Stimulated activated naive B cell treated with anti-CD40 and anti-IgM and Interleukin-4, amounts not matched to agents 10 μg/mL and 1 μg/mL and 100 μg/mL, for 72 hours (primary cell): ENCODE measurements at places on chromosomes 16 and 17.

GRCh38 chr17:19374136-19374535 lies 4.2 kb upstream of the MAPK7 start:
- no peak for DNase-seq

- DNase-seq: no peak
Measured at GRCh38 chr17:80429356-80430275, 14.6 kb downstream of the ENDOV start.

- DNase-seq: no peak
Measured at GRCh38 chr16:70394853-70395252, 44.0 kb downstream of the ST3GAL2 start.

DNA sequence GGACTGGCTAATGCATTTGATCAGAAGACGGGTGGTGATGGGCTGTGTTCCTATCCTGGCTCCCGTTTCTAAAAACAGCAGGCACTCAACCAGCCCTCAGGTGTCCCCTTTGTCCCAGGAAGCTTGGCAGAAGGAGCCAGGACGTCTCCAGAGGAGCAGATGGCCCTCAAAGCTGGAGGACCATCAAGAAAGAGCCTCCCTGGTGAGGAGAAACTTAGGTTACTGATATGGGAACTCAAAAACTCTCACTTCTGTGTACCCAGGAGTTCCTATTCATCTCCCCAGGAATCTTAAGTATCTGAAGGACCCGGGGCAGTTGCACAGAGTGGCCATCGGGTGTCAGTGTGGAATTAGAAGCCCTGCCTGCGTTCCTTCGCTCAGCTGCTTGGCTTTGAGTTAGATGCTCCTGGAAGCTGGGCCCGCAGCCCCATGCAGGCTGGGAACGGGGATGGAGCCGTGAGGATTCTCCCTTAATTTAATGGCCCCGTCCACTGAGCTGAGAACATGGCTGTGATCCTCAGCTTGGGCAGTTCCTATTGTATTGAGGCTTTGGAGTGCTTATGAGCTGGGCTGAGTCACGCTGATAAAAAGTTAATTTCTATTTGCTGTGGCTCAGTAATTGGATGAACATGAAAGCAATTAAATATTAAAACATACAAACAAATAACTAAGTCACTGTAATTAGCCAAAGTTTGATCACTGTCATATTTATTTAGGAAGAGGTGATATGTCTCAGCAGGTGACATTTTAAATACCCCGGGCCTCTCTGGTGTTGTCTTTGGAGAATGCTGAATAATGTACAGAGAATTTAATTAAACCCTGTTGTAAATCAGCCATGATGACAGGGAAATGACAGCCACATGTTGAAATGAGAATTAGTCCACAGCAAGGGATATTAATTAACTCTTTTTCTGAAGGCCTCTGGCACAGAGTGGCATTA lies 402.1 kb downstream of the SEC14L1 start:
- peak; percentile 41 for DNase-seq

- DNase-seq: no peak
Measured at GRCh38 chr17:74746376-74746775, 2.1 kb upstream of the NHERF1 start.

DNA sequence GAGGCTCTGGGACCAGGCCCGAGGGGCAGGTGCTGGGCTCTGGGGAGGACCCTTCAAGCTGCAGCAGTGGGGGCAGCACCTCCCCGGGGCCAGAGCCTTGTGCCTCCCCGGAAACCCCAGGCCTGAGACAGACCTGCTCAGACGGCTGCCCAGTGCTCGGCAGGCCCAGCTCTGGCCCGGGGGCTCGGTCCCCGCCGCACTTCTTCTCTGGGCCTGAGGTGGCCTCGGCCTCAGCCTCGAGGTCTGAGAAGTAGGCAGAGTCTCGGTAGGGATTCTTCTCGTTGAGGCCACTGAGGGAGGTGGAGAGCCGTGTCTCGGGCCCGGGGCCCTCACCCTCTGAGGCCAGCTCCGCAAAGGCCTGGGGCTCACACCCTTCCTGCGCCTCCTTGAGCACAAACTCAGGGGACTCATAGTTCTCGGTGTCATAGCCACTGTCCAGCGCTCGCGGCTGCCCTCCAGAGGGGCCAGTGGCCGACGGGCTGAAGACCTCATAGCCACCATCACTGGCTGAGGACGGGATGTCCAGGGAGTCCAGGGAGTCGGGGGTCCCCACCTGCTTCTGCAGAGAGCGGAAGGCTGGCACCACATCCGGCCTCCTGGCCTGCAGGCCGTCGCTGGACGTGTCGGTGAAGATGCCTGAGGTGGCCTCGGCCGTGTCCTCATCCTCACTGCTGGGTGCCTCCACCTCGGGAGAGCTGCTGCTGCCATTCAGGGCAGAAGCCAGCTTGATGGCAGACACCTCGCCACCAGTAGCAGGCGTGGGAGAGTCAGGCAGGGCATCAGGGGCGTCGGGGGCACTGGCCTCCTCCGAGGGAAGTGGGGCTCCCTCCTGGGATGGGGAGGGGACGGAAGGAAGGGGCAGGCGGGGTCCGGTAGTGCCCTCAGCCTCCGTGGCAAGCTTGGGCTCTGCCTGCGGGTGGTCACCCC lies 44.3 kb upstream of the PVALEF start:
- DNase-seq: no peak

DNA sequence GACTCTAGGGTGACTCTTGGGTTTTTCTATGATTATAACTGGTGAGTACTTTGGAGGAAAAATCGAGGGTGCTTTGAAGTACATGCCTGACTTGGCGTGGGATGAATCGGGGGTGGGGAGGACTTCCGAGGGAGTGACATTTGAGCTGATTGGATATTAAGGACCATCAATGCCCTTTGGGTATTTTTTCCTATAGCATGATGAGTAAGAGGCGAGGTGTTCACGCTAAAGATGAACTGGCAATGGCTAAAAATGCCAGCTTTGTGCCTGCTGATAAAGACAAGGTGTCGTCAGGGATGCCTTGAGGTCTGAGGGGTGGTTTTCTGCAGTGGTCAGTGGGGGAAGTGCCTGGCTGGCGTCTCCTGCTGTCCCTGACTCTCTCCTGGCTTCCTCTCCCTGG lies 25.3 kb downstream of the USP43 start:
- no peak for DNase-seq

DNA sequence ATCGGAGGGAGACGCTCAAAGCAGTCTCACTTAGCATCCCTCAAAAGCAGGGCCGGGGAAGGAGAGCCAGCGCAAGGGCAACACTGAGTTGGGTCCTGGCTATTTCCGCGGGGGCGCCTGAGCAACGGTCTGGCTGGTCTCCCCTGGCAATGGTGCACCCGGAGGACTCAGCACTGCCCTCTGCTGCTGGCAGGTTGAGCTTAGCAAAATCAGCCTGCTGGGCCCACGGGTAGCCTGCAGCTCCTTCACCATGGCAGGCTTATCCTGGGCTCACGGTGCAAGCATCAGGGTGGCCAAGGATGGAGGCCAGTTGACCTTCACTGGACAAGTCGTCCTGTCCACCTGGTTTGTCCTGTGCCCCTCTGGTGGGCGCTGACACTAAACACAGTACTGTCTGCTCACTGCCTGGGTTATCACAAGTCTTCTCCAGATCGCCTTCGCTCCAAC lies 14.4 kb upstream of the ALDH3A1 start:
- peak; percentile 57 for DNase-seq

GRCh38 chr17:8956465-8956902 lies 9.0 kb downstream of the PIK3R5 start:
- DNase-seq: no peak

DNA sequence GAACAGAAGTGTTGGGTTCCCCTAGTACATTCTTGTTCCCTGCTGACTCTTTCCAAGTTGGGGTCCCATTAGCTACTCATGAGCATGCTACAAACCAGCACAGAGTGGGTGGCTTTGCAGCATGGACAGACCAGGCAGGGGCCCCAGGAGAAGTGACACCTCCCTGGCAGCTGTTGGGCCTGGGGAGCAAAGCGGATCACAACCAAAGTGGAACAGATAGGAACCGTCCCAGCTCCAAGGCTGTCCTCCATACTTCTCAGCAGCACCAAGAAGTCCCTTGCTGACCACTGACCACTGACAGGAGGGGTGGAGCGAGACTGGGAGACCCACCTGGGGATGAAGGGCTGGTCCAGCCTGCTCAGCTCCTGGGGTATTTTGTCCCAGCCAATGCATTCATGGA lies 12.4 kb upstream of the GFAP start:
- DNase-seq: no peak

- no peak for DNase-seq
Measured at GRCh38 chr17:50649042-50649908, 14.6 kb downstream of the ABCC3 start.

GRCh38 chr17:50865060-50865867 lies 890 bp downstream of the TOB1 start:
- peak; percentile 35 for DNase-seq

DNA sequence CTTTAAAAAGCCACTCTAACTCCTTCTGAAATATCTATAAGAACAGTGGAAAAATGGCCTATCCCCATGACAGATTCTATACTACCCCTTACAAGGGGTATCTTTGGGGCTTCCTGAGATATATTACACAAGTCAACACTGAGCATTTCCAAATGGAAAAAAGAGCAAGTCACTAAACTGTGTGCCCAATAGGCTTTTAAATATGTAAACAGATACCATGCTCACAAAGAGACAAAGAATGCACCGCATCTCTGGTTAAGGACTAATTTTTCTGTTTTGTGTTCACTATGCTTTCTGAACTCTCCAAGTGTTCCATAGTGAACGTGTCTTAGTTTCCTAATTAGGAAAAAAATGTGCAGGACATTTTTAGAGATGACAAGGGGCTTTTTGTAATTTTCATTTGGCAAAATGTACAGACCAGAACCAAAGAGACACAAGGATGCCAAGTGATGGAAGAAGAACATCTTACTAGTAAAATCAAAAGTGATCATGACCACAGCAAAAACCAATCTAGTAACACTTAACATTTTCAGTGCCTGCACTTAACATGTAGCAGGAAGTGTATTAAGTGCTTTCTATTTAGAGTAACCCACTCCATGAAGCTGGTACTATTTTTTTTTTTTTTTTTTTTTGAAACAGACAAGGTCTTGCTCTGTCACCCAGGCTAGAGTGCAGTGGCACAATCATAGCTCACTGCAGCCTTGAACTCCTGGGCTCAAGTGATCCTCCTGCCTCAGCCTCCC lies 21.5 kb downstream of the MYH11 start:
- no peak for DNase-seq

DNA sequence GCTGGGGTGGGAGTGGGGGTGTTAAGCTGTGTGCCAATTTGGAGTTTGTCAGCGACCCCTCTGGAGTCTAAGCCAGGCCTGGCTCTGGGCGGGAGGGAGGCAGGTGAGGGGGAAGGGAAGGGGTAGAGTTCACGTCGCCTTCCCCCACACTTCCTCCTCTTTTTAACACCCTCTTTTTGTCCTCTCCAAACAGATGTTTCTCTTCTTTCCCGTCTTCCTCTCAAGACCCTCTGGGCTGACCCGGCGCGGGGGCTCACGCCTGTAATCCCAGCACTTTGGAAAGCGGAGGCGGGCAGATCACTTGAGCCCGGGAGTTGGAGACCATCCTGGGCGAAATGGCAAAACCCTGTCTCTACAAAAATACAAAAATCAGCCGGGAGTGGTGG lies 3.3 kb downstream of the HOXB1 start:
- DNase-seq: no peak

DNA sequence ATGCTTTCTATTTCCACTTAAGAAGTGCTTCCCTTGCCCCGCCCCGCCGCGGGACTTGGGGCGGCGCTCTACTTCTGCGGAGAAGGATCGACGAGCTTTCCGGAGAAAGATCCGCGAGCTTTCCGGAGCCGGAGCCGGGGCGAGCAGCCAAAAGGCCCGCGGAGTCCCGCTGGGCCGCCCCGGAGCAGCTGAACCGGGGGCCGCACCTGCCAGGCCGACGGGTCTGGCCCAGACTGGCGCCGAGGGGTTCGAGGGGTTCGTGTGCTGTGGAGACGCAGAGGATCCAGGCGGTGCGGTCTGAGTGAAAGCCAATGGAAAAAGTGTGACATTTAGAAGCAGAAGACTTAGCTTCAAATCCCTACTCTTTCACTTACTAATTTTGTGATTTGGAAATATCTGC lies 50.8 kb downstream of the TBC1D26 start:
- DNase-seq: no peak

DNA sequence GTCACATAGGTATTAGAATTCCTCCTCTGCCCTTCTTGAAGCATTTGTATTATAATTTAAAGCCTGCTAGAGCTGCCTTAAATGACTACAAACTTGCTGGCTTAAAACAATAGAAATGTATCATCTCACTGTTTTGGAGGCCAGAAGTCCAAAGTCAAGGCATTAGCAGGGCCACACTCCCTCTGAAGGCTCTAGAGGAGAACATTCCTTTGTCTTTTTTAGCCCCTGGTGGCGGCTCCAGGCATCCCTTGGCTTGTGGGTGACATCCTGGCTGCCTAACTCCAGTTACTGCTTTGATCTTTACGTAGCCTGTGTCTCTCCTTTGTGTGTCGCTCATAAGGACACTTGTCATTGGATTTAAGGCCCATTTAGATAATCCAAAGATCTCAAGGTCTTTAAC lies 186.6 kb upstream of the SALL1 start:
- DNase-seq: no peak

DNA sequence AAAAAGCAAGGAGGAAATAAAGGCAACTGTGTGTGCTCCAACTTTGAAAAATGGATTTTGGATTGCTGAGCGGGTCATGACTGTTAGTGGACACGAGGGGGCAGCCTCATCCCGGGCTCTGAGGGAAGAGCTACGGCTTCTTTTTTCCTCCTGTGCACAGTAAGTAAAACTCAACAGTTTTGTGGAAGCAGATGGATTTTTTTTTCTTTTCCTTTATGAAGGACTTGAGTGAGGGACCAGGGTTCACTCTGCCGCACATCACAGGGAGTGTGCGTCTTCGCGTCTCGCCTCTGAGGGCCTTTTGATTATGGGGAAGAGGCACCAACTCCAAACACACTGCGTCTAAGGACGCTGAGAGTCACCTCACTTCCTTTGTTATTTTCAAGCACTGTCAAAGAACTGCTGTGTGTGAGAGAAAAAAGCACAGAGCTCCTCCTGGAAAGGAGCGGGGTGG lies 80.3 kb upstream of the GOT2 start:
- DNase-seq: no peak

DNA sequence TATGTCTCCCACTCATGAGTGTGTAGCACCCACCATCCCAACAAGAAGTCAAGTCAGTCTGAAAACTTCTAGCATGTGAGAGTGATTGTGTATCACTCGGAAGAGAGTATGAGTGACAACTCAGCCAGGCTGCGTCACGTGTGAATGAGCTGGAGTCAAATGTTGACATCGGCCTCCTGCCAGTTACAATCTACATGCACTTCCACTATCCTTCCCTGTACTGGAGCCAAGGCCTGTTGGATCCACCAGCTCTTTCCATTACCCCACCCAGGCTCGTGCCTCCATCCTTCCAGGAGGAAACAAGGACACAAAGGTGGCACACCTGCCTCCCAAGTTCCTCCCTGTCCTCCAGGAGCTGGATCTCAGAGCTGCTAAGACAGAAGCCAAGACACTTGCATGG lies 64.5 kb downstream of the ASIC2 start:
- DNase-seq: no peak

DNA sequence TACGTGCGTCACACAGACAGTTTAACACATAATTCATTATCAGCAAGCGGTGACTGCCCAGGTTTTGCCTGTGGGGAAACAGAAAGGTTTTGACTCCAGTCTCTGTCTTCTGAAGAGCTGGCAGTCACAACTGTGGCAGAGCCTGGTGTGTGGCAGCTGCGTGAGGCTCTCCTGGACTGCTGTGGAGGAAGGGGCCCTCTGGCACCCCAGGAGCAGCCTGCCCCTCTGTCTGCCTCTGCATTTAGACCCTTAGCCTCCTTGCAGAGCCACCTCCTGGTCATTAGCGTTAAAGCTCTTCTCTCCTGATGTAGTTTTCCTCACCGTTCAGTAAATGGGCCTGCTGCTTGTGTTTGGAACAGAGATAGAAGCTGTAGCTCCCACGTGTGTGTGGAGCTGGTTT lies 10.9 kb downstream of the RAB40C start:
- DNase-seq: no peak

GRCh38 chr17:27670791-27671590 lies 40.0 kb downstream of the LGALS9 start:
- DNase-seq: no peak
